ENCODE measurements at places on chromosomes 12 and 14.

- DNase-seq = no peak
Measured at GRCh38 chr12:86407620-86408208, 151.5 kb upstream of the MGAT4C start.

- DNase-seq = no peak
Measured at GRCh38 chr12:129966146-129966995, 62.5 kb upstream of the TMEM132D start.

DNA sequence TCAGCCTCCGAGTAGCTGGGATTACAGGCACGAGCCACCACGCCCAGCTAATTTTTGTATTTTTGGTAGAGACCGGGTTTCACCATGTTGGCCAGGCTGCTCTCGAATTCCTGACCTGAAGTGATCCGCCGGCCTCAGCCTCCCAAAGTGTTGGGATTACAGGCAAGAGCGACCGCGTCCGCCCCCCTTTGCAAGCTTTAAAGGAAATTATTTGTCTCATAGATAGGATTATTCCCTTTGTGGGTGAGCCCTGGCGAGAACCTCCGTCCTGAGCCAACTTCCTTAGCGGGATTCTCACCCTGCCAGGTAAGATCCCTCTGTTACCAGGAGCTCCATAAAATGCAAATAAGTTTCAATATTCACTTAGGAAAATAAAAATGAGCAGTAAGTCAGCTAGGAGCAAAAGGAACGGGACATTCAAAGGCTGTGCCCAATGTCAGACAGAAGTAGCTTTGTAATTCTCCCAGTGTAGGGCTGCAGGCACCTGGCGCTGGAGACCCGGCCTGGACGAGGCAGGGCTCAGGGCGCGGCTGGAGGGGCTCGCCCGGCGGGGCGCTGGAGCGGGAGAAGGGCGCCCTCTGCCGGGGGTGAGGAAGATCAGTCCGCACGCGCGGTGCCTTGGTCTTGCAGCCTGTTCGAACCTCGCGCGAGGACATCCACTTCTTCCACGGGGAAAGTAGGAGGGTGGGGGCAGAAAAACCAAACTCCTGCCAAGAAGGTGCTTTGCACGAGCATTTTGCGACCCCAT, 47.2 kb upstream of the PLXNC1 start:
- peak; percentile 72 for DNase-seq

DNA sequence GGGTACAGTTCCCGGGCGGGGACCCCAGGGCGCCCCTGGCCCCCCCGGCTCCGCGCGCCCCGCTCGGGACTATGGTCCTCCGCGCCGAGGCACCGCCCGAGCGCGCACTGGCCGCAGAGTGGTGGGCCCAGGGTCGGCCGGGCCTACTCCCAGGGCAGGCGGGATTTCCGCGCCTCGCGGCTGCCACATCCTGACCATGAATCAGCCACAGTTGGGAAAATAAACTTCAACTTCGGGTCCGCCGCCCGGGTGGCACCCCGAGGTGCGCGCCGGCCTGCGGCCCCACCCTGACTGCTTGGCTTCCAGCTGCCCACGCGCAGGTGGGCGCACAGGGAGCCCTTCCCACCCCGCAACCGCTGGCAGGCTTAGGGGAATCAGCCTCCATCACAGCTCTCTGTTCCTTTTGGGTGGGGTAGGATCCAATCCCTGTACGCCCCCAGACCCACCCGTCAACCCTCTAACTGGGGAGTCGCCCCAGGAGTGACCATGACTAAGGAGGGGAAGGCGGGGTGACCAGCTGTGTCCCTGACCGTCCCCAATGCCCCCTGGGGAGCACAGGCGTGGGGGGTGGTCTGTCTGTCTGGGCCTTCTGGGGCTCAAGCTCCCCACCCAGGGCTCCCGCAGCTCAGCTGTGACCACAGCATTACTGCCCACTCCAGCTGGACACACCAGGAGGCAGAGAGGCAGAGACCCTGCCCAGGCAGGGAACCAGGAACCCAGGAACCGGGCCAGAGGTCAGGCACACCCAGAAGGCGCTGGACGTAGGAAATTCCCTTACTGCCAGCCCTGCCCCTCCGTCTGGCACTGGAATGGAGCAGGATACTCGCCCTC, 678 bp downstream of the INF2 start:
- DNase-seq = no peak

DNA sequence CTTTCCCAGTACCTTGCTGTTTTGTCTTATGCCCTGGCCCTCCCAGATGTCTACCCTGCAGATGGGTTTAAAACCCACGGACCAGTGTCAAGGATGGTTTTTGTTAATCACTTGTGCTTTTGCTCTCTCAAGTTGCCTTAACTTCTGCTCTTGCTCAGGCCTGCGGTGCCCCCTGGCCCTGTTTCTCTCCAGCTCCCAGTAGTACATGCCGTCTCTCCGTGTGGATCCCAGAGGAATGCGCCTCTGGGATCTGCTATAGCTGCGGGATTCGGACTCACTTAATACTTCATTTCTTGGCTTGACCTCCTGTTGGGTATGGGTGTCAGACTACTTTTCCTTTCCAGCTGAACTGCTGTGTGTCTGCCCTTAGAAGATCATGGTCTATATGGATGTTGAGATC, 14.5 kb downstream of the PLEKHG3 start:
- DNase-seq = no peak

DNA sequence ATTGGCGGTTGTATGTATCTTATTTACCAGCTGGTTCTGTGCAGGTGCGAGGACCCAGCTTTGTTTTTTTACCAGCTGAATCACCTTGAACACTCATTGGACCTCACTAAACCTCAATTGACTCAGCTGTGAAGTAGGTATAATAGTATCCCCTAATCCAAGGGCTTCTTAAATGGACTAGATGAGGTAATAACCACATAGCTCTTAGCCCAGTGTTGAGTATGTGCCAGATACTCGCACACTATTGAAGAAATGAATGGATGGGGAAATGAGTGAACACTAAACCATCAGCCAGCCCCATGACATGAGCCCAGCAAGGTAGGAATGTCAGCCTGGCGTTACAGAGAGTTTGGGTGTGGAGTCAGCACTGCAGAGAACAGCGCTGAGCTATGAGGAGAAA, 79.7 kb downstream of the RIMBP2 start:
- DNase-seq = no peak

DNA sequence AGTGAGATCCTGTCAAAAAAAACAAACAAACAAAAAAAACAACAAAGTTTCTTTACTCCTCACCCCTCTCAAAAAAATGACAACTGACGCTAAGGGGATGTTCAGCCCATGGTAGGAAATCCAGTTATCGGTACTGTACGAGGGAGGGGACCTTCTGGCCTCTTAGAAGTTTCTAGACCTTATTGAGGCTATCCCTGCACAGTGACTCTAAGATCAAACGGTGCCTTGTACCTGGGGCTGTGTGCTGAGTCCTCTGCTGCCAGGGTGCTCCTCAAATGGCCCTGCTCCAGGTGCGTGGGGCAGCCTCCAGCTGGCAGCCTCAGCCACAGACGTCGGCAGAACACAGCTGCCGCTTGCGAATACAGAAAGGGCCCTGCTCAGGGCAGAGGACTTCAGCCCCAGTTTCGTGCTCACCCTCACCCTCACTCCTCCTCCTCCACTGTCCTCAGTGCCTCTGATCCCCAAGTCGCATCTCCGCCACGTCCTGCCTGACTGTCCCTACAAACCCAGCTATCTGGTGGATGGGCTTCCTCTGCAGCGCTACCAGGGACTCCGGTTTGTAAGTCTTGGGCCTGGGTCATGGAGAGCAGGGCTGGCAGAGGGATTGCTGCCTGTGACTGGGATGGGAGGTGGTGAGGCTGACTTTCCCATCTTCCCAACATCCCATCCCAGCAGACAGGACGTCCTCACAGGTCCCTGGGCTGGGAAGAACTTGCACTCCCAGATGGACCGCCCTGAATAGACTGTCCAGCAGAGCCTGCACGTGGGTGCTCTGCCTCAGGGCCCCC, 90.9 kb downstream of the B4GALNT3 start:
- DNase-seq = no peak

DNA sequence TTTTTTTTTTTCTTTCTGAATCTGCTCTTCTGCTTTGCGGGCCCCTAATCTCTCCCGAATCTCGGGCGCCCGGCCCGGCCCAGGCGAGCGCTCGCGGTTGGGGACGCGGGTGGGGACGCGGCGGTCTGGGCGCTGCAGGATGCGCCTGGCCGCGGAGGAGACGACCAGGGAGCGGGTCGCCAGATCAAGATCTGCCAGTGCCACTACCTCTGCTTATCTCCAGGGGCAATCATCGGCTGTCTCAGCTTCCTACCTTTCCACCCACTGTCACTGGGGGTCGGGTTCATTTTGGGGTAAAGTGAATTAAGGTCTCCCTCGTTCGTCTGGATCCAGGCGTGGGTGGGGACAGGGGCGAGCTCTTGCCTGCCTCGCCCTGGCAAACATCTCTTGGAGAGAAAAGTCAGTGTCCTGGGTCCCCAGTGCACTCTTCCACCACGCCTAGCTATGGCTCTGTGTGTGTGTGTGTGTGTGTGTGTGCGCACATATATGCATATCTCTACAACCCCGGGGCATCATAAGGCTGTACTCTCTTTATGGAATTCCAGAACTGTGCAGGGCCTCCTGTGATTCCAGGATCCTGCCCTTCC, 422.3 kb downstream of the VRK1 start:
- no peak for DNase-seq

DNA sequence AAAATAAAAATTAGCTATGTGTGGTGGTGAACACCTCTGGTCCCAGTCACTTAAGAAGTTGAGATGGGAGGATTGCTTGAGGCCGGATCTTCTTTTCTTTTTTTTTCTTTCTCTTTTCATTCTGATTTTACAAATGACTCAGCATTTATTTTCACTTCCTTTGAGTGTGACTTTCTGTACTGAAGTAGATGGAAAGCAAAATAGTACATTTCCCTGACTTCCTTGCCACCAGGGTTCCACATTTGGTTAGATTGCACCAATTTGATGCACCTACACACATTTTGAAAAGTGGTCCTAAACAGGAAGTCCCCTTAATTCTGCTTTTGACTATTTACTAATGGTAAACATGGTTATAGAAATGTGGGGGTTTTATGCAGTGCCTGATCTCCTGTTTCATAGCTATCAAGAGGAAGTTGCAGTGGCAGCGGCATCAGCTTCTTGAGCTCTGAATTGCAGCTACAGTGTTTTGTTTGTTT, 13.0 kb upstream of the LEMD3 start:
- DNase-seq = no peak

GRCh38 chr14:35221462-35221861, 70.7 kb upstream of the PSMA6 start:
- no peak for DNase-seq

- DNase-seq = no peak
Measured at GRCh38 chr14:93969082-93969828, 7.1 kb downstream of the ASB2 start.

GRCh38 chr12:3276226-3276625, 199.0 kb downstream of the TSPAN9 start:
- DNase-seq = no peak

- no peak for DNase-seq
Measured at GRCh38 chr12:115357681-115358080, 673.7 kb upstream of the TBX3 start.

DNA sequence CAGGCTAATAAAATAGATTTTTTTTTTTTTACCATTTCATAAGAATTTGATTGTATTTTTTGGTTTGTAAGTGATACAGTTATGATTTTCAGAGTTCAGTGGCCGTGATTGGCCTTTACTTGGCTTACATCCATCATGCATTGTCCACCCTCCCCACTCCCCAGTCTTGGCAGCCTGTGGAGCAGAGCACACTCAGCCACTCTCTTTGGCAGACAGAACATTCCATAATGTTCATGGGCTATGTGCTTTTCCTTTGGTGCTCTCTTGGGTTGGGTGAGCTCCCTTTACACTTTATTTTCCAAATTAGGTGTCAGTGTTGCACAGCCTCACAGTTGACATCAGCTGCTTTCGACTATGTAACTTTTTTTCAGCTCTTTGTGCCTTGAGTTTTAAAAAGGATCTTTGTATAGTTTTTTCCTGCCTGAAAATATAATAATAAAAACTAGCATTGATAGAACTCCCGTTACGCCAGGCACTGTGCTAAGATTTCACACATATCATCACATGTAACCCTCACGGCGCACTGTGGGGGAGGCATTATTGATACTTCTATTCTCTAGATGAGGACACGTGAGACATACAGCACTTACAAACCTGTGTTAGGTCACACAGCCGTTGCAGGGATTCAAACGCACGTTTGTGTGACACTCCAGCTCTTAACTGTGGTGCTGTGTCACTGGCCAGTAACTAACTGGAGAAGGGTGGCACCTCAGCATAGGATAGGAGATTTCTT, 21.5 kb downstream of the SUDS3 start:
- no peak for DNase-seq

GRCh38 chr14:36905272-36905888, 243.7 kb downstream of the PAX9 start:
- no peak for DNase-seq

- no peak for DNase-seq
Measured at GRCh38 chr12:80241576-80242273, 142.4 kb downstream of the OTOGL start.

DNA sequence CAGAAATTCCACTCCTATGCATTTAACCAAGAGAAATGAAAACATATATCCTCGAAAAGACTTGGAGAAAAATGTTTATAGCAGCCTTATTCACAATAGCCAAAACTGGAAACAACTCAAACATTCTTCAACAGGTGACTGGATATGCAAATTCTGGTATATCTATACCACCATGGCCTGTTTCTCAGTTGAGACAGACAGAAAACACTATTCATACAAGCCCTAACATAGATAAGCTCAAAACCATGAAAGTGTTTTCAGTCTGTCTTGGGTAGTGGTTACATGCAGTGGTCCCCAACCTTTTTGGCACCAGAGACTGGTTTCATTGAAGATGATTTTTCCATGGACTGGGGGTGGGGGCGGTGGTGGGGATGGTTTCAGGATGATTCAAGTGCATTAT, 83.8 kb downstream of the SRGAP1 start:
- DNase-seq = no peak

DNA sequence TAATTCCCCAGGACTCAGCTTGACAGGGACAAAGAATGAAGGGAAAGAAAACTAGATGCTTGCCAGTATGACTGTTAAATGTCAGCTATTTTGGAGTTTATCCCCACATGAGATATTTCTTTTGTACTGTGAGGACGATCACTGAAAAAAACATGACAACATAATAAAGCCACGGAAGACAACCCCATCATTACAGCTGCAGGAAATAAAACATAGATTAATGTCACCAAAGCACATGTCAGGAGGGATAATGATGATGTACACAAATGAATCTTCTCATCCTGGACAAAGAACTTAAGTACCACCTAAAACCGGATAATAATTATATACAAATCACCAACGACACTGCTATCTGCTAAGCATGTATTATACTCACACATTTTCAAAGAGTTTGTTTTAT, 84.6 kb upstream of the GRIP1 start:
- no peak for DNase-seq

- DNase-seq = no peak
Measured at GRCh38 chr12:32884962-32885361, 11.6 kb downstream of the PKP2 start.

All from activated effector memory CD4-positive, alpha-beta T cell treated with Interleukin-2 at 50 U/mL for 16 hours (primary cell).